ENCODE measurements at places on chromosomes 13 and 19.

DNA sequence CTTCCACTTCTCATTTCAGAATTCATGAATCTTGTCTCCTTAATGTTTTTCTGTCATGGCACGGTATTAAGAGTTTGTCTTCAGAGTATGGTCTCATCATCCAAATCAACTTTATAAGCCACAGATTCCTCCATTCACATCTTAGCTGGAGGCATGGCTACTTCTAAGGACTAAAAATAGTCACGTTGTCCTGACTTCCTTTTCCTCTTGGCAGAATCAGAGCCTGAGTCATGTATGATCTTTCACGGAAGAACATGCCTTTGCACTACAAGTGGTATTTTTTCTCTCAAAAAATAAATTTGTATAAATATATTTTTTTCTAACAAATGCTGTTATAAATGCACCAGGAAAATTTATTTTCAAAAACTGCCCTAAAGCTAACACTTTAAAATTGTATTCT is 71.4 kb downstream of the ALOX5AP start:
- DNase-seq, result no peak

GRCh38 chr19:7533281-7533885 is 2.1 kb upstream of the PNPLA6 start:
- DNase-seq, result no peak

GRCh38 chr13:107185889-107186288 is 618.0 kb upstream of the ARGLU1 start:
- no peak for DNase-seq

GRCh38 chr19:2097203-2097885 is 629 bp downstream of the IZUMO4 start:
- peak; percentile 53 for DNase-seq

GRCh38 chr13:110216398-110217041 is 90.4 kb downstream of the COL4A1 start:
- DNase-seq, result no peak

DNA sequence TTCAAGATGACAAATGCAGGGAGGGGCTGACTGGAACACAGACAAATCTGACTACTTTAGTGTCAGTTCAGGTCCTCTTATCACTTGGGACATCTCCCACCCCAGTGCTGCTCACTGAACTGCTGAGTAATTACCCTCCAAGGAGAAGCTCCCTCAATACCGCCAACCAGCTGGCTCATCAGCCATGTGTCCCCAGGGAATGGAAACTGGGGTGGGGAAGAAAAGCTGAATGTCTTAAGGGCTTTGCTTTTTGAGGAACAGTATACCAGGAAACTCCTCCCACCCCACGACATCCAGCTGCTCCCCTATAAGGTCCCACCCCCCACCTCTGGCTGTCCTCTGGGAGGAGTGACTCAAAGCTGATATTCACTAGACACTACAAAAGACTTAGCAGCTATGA is 2.0 kb downstream of the ZNF823 start:
- DNase-seq, result peak; percentile 50

All from germinal center (tissue), 1 donor.